ENCODE measurements at places on chromosomes 6 and 20. TPM values are rescaled to one million over a fixed set of nuclear protein-coding genes. Genes with fewer than 3 reads are reported as not detected.

GRCh38 chr6:47057830-47058540, 15.9 kb upstream of the ADGRF1 start:
- H3K36me3 ChIP-seq, result no peaks in the 10 kb centered on the region
- H3K4me3 ChIP-seq, result no peak overlapping the region
- DNase-seq, result no peak
- no peaks in the 10 kb centered on the region for H3K4me1 ChIP-seq

DNA sequence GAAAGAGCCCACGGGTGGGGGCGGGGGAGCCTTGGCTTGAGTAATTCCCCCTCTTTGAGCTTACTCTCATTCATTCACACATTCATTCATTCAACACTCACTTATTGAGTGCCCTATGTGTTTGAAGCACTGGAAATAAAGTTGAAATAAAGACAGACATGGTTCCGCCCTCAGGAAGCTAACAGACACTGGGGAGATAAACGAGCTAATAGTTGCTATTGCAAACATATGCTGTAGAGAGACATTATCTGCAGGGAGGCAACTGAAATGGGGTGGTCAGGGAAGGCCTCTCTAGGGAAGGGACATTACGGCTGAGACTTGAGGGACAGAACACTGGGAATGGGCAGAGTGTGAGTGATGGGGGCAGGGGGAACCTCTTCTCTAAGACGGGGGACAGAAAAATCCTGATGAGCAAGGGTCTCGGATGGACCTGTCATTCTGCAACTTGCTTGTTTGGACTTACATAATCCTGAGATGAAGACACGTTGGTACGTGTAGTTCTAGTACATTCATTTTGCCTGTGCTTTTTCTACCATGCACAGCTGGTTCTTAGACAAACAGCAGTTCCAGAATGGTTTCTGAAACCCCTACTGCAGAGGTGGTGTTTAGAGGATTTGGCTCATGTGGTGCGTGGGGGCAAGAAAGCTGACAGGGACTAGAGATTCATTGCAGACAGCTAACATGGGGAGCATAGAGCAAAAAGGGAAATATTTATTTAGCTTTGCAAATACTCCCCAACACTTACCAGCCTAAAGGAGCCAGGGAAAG, 71.1 kb upstream of the BLCAP start:
- no peak for DNase-seq
- H3K36me3 ChIP-seq, result no peaks in the 10 kb centered on the region
- no peak overlapping the region for H3K4me3 ChIP-seq
- H3K27ac ChIP-seq, result no peak overlapping the region
- H3K4me1 ChIP-seq, result no peaks in the 10 kb centered on the region
- H3K27me3 ChIP-seq, result peaks cover 14% of the 10 kb centered on the region

DNA sequence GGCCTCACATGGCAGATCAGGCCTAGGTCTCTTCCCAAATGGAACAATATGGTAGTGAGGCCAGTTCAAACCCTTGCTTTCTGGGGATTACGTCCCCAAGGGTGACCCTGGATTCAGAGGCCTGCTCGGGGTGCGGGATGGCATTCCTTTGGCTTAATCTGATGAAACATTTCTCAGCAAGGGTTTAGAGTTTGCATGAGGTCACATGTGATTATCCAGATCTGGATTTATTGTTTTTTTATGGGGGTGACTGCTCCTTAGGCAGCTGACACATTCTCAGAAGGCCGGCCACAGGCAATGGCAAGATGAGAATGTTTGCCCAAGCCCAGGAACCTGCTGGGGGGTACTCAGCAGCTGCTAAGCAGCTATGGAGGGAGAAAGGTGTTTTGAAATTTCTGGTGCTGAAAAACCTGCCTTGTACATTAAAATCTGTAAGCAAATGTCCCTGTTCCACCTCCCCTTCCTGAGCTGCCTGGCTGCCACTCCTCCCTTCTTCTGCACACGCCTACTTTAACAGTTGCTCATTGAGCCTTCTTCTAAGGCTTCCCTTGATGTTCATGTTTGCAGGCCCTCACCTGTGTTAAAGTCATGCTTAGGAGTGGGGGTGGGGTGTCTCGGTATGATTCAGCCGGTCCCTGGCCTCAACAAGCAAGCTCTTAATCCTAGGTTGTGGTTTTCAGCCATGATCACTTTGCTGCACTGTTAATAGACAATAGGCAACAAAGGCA, 37.9 kb upstream of the FUCA2 start:
- peak overlapping the region; percentile 55 for H3K4me3 ChIP-seq
- H3K27ac ChIP-seq, result peak overlapping the region; percentile 78
- H3K36me3 ChIP-seq, result peaks cover 22% of the 10 kb centered on the region
- peak; percentile 73 for DNase-seq
- H3K27me3 ChIP-seq, result no peaks in the 10 kb centered on the region

GRCh38 chr6:147906361-147906760, 397.9 kb downstream of the SAMD5 start:
- no peaks in the 10 kb centered on the region for H3K4me1 ChIP-seq
- H3K27ac ChIP-seq, result no peak overlapping the region
- H3K4me3 ChIP-seq, result no peak overlapping the region
- H3K27me3 ChIP-seq, result no peaks in the 10 kb centered on the region

DNA sequence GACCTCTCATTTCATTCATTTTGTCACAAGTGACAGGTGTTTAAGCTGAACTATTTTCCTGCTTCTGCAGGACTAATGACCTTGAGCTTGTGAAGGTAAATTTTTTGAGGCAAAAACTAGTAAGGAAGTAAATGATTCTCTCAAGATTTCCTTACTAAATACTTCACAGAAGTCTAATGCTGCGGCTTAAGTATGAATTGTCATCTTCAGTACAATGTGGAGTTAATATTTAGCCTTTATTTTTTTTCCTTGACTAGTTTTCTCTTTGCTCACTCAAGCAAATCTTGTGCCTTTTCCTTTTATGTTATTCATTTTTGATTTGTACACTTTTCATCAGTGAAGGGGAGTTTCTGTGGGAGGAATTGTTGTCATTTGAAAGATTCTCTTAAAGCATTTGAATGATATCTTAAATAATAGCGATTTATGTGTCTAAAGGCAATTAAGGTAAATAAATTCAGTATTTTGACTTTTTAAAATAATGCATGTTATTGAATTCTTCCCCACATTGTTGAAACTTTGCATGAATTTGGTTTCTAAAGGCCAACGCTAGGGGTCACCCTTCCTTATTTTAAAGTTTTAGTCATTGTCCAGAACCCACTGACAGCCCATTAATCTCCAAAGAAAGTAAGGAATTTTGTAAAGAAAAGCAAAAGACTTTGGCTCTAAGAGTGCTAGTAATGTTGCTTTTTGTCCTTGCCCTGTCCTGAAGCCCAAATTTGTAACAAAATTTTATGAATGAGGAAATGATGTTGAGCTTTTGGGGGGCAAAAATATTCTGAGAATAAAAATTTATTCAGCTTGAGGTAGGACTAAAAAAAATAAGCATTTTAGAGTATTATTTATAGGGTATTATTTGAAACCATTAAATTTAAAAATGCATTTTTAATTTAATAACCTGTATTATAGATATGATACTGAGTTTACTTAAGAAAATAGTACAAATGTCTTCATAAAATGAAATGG, 157.4 kb upstream of the LAMA2 start:
- no peaks in the 10 kb centered on the region for H3K4me1 ChIP-seq
- peak; percentile 65 for DNase-seq
- H3K27me3 ChIP-seq, result peaks cover 11% of the 10 kb centered on the region

DNA sequence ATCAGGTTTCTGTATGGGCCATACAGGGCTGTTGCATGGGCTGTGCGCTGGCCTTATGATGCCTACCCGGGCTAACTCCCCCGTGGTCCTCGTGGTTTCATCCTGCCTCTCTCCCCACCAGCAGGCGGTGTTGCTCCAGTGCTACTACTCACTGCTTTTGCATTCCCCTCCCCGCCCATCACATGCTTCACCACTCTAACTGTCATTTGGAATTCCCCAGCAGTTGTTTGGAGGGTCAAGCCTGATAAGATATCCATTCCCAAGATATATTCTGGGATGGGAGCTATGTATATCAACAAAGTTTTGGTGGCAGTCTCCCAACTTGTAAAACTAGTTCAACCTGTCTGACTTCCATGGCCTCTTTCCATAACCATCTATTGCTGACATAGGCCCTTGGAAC, 233.2 kb upstream of the SOX4 start:
- DNase-seq, result no peak
- H3K27me3 ChIP-seq, result no peaks in the 10 kb centered on the region
- H3K36me3 ChIP-seq, result no peaks in the 10 kb centered on the region
- H3K27ac ChIP-seq, result no peak overlapping the region
- H3K4me3 ChIP-seq, result no peak overlapping the region

GRCh38 chr6:104607501-104607900, 252.2 kb downstream of the HACE1 start:
- no peak overlapping the region for H3K4me3 ChIP-seq
- H3K36me3 ChIP-seq, result no peaks in the 10 kb centered on the region
- no peak for DNase-seq
- H3K27me3 ChIP-seq, result no peaks in the 10 kb centered on the region
- H3K27ac ChIP-seq, result no peak overlapping the region

- DNase-seq, result no peak
- peak overlapping the region; percentile 31 for H3K4me3 ChIP-seq
- peaks cover 19% of the 10 kb centered on the region for H3K4me1 ChIP-seq
- peaks cover 2% of the 10 kb centered on the region for H3K36me3 ChIP-seq
Measured at GRCh38 chr6:140572129-140572528, 1197.7 kb upstream of the CITED2 start.

- H3K27me3 ChIP-seq, result no peaks in the 10 kb centered on the region
- no peaks in the 10 kb centered on the region for H3K4me1 ChIP-seq
- no peak overlapping the region for H3K4me3 ChIP-seq
- H3K36me3 ChIP-seq, result peaks cover 65% of the 10 kb centered on the region
- DNase-seq, result no peak
- H3K27ac ChIP-seq, result no peak overlapping the region
Measured at GRCh38 chr20:64025826-64026412, 10.1 kb upstream of the C20orf204 start.

HTR1B gene
- total RNA-seq, result not detected

GRCh38 chr6:150352321-150353296, 16.2 kb upstream of the IYD start:
- no peak overlapping the region for H3K4me3 ChIP-seq
- no peak for DNase-seq
- no peaks in the 10 kb centered on the region for H3K4me1 ChIP-seq
- H3K36me3 ChIP-seq, result no peaks in the 10 kb centered on the region
- H3K27ac ChIP-seq, result no peak overlapping the region

SMOC2 gene
- not detected for total RNA-seq

MCM3 gene
- total RNA-seq, result 239 TPM

DNA sequence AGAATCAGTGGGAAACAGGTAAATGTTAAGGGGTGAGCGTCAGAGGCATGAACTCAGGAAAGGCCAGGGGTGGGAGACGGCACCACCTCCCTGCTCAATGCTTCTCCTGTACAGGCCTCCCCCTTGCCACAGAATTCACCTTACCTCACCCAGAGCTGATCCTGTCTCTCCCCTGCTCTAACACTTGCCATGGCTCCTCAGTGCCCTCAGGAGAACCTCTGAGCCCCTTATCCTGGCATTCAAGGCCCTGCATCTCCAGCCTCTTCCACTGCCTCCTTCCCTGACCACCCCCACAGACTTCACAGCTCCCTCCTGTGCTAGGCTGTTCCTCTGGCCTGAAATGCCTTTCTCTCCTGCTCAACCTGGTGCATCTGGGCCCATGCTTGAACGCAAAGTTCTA, 33.9 kb downstream of the BPIFB1 start:
- no peak overlapping the region for H3K4me3 ChIP-seq
- peaks cover 3% of the 10 kb centered on the region for H3K27me3 ChIP-seq
- no peaks in the 10 kb centered on the region for H3K4me1 ChIP-seq
- H3K36me3 ChIP-seq, result no peaks in the 10 kb centered on the region
- no peak overlapping the region for H3K27ac ChIP-seq

DNA sequence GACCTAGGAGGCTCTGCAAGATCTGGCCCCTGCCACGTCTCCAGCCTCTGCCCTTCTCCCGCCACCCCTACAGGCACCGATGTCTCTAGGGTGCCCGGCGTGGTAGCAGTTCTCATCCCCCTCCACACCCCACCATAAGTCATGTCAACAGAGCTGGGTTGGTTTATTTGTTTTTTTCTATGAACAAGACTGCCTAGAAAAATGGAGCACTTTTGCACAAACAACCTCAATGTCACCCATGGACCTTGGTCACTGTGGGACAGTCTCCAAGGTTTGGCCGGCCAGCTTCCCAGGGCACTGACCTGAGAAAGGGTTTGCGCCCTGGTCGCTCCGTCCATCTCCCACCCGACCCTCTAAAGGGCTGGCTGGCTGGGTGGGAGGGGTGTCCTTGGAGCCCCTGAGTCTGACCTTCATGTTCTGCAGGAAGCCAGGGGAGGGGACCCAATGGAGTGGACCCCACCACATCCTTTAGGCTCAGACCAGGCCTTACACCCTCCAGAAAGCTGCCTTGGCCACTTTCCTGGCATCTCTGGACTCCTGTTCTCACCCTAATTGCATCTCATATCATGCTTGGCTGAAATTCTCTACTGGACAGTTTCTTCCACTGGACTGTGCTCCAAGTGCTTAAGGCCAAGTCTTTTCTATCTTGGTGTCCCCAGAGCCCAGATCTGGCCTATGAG, 104.8 kb upstream of the PTPN1 start:
- no peak for DNase-seq
- no peak overlapping the region for H3K4me3 ChIP-seq
- H3K27me3 ChIP-seq, result peaks cover 21% of the 10 kb centered on the region
- no peaks in the 10 kb centered on the region for H3K36me3 ChIP-seq
- no peak overlapping the region for H3K27ac ChIP-seq
- H3K4me1 ChIP-seq, result no peaks in the 10 kb centered on the region

GRCh38 chr6:116858060-116858459, 19.0 kb upstream of the RFX6 start:
- DNase-seq, result no peak
- no peaks in the 10 kb centered on the region for H3K36me3 ChIP-seq
- H3K27ac ChIP-seq, result no peak overlapping the region

EYS gene
- not detected for total RNA-seq

DNA sequence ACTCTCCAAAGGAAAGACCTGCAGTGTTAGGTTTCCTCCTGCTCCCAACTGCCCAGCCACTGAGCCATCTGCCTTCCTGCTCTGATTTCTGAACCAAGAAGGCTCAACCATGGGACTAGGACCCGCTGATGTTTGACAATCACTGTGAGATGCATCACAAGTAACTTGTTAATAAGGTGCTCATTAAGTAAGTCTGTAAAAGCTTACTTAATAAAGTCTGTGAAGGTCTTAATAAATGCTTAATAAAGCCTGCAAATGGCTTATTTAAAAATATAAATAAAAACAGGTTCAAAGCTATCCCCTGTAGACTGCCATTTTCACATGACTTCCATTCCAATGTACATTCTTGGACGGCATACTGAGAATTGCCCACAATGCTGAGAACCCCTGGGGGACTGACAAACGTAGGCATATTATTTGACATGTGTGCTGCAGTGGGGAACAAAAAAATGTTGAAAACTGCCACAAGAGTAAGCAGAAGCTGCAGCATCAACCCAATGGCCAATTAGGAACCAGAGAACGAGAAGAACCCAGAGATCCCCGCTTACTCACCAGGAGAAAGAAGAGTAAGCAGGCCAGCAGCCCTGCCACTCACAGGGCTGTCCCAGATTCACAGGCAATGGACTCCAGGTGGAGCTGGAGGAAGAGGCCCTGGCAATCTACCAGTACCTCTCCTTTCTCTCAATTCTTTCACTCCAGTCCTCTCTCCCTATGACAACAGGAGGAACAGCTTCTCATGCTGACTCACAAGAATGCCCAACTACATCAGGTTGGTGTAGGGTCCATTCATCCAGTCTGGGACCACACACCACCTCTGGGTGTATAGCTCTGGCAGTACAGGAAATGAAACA, 19.5 kb downstream of the KIF13A start:
- no peak for DNase-seq
- H3K4me3 ChIP-seq, result no peak overlapping the region
- no peak overlapping the region for H3K27ac ChIP-seq
- H3K36me3 ChIP-seq, result no peaks in the 10 kb centered on the region
